ENCODE measurements at places on chromosomes 7 and 10.

DNA sequence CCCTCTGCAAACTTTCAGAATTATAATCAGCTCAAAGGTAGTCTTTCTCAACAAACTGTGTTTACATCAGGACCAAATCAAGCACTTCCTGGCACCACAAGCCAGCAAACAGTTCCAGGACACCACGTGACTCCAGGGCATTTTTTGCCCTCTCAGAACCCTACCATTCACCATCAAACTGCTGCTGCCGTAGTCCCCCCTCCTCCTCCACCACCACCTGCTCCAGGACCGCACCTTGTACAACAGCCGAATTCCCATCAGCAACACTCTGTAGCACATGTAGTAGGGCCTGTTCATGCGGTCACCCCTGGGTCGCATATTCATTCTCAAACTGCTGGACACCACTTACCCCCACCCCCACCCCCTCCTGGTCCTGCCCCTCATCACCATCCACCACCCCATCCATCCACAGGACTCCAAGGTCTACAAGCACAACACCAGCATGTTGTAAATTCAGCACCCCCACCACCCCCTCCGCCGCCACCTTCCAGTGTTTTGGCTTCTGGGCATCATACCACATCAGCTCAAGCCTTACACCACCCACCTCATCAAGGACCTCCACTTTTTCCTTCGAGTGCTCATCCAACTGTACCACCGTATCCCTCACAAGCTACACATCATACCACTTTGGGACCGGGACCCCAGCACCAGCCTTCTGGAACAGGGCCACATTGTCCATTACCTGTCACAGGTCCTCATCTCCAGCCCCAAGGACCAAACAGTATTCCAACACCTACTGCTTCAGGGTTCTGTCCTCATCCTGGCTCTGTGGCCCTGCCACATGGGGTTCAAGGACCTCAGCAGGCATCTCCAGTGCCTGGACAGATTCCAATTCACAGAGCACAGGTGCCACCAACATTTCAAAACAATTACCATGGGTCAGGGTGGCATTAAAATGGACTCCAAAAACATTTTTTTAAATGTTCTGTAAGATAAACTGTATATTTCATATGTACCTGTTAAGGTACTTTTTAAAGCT is 98.7 kb downstream of the KMT2E start:
- DNase-seq, result no peak

DNA sequence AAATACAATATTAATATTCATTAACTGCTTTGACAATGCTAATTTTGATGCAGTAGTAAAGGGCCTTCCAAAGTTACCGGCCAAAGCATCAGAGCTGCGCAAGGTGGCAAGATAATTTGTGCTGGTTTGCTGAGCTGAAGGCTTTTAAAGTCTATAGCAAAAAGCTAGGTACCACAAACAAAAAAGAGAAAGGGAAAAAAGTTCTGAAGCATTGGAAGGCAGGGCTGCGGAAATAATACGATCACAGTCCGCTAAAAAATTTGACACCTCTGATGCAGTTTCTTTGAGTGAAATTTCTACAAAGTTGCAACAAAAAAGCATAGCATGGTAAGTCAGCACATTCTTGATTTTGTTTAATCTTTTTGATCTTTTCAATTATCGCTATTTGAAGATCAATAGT is 175.6 kb downstream of the TCF7L2 start:
- no peak for DNase-seq

- no peak for DNase-seq
Observed at GRCh38 chr10:11824825-11825224, 1.7 kb downstream of the PROSER2 start.

GRCh38 chr10:1582739-1583138 is 154.6 kb downstream of the ADARB2 start:
- no peak for DNase-seq

GRCh38 chr7:149865437-149865836 is 8.3 kb upstream of the ATP6V0E2 start:
- DNase-seq, result peak; percentile 40

GRCh38 chr10:101358706-101359300 is 4.8 kb downstream of the BTRC start:
- DNase-seq, result no peak

- DNase-seq, result no peak
Observed at GRCh38 chr10:122461729-122462532, 578 bp downstream of the HTRA1 start.

DNA sequence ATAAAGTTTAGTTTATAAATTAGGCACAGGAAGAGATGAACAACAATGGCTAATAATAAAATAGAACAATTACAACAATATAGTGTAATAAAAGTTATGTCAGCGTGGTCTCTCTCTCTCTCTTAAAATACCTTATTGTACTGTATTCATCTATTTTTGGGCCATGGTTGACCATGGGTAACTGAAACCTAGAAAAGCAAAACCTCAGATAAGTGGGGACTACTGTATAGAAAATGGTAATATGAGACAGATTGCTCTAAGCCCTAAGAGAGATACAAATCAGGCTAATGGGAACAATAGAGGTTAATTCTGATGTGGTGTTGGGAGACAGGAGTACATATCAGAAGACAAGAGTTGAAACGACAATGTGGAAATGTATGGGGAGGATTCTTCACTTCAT is 86.2 kb downstream of the ZNF365 start:
- no peak for DNase-seq

DNA sequence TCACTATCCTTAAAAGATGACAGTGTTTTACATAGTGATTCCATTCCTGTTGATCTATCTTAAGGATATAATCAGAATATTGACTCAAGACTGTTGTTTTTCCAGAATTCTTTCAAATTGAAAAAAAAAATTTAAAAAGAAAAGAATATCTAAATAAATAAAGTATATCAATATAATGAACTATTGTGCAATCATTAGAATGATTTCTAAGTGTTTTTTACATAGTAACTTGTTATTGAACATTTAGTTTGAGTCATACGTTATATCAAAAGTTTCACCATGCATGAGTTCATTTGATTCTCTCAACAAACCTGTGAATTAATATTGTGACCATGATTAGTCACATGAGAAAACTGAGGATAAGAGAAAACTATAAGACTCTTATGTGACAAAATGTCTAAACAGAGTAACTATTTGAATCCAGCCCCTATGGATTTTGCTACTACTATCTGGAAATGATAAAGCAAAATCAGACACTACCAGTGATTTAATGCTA is 46.1 kb downstream of the KLF6 start:
- no peak for DNase-seq

DNA sequence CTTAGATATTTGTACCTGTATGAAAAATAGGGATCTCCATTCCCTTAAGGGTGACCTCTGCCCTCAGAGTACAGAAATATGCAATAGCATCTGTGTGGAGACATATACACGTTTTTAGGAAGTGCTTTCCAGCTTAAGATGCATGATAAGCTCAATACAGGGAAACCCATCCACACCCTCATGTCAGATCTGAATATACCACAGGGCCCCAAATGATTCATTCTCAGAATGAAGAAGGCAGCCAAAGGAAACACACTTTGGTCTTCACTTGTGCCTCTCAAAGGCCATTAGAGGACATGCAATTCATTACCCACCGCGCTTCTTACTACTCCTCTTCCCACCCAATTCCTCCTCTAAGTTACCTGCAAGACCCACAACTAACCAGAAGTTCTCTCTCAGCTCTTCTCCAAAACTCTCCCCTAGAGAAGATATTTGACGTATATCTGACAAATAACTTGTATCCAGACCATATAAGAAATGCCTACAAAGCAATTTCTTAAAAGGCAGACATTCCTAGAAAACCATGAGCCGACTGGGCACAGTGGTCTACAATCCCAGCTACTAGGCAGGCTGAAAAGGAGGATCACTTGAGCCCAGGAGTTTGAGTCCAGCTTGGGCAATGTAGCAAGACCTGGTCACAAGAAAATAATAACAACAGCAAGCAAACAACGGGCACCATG is 103.0 kb downstream of the OAT start:
- no peak for DNase-seq

DNA sequence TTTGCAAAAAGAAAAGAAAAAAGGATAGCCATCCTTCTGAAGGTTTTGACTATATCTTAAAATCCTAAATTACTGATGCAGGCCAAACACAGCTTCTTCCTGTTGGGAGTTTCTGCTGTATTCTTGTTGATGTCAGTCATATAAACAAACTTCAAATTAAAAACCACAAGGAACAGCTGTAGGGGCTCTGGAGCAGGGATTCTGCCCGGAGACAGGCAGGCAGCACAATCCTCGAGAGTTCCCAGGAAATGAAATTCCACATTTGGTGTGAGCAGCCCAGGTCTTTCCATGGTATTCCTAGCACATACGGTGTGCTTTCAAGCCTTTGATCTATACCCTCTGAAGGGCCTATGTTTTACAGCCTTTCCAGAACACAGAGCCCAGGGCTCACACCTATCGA is 43.2 kb downstream of the INSYN2A start:
- DNase-seq, result no peak

DNA sequence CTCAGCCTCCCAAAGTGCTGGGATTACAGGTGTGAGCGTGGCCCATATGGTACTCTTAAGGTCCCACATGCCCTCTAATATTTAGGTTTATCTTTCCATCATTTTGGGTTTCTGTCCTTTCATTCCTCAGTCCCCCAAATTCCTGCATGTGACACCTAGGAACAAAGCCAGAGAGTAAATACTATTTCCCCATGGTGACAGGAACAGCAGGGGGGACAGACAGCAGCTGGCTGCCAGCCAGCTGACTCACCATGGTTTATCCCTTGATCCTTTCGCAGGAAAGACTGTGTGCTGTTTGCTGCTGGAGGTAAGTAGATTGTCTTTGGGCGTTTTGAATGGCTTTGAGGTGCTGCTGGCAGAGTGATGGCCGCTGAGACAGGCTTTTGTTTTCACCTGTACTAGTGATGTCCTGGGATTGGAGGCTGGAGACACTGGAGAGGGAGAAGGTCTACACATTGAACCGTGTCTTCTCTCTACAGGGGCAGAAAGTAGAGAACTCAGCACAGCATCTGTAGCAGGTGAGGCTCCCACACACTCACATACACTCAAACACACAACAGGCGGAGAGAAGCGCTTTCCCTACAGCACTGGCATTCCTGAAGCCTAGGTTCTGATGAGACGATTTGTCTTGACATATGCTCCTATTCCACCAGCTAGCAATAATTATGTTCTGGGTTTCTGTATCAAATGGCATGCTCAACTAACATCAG is 83.7 kb upstream of the EFCAB10 start:
- no peak for DNase-seq

DNA sequence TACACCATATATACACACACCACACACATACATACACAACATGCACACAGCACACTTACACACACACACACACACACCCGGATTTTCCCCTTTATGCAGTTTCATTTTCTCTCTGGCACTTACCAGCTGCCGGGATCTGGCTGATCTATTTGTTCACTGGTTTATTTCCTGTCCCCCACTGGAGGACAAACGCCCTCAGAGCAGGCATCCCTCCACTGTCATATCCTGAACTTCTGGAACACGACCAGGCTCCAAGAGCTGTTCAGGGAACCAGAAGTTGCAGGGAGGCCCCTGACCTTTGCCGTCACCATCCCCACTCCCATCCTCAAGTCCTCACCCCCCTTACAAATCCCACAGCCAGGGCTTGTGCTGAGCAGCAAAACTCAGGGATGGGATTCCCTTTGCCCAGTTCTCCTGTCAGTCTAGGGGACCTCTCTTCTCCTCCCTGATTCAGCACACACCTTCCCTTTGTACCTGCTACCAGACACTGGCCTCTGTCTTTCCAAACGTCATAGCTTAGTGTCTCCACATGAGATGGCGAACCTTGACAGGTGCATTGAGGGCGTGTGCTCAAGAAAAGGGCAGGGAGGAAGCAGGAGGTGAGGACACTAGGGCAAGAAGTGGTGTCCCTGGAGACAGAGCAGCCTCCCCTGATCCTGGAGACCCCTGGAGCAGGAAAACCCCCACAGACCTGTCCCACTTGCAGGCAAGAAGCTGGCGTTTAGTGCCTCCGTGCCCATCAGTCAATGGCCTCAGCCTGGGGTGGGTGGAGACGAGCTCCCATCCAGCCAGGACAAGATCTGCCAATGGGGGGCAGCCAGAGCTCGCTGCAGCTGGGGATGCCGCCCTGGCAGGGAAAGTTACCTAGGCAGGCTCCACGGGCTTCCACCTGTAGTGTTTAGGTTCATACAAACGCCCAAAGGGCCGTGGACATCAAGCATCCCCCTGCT is 12.7 kb upstream of the DOCK1 start:
- no peak for DNase-seq

DNA sequence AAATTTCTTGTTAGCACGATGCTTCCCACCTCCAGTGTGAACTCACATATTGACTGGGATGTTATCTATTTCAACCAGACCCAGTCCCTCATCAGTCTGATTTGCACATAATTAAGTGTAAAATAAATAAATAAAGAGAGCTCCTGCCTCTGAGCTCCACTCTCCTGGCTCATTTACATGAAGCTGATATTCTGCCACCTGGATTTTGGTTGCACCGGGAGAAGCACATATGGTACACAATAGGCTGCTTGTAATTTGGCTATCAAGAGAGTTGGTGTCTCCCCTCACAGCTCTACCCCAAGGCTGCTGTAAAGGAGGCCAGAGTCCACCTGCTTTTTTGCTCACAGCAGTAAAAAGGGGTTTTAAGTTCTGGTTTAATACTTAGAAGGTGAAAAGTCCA is 610.5 kb downstream of the KCNMA1 start:
- DNase-seq, result no peak

- DNase-seq, result no peak
Observed at GRCh38 chr7:151506901-151507382, 12.8 kb downstream of the RHEB start.

DNA sequence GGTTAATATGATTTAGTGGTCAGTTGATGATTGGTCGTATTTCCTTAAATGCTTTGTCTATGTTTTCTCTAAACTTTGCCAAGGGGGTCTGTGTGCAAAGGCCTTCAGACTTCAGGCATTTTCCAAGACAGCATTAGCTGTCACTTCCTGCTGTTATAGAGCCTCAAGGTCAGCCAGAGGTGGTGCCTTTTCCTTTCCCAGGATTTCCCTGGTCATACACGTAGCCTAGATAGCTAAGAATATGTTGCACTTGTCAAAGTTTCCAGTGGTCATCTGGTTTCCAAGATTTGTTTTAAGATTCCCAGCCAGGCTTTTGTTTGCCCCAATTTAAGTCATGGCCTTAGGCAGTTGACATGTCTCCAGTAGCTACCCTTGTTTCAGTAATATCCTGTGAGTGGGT is 133.2 kb upstream of the IGFBP3 start:
- DNase-seq, result no peak

- DNase-seq, result peak; percentile 62
Observed at GRCh38 chr7:103446049-103446520, at the start of gene SLC26A5. Gene SLC26A5, minus strand, starts transcription at chr7:103446207. Its CDS starts 24,693 bp downstream, at chr7:103421514.

GRCh38 chr7:120833546-120833945 is 24.4 kb downstream of the TSPAN12 start:
- DNase-seq, result no peak

All from transverse colon (tissue), 4 donors.